ENCODE measurements at places on chromosomes 2 and 18. TPM values are rescaled to one million over a fixed set of nuclear protein-coding genes. Genes with fewer than 3 reads are reported as not detected.

GRCh38 chr18:76265497-76266235 lies 229.4 kb downstream of the ZNF516 start:
- H3K4me3 ChIP-seq, result peak overlapping the region; percentile 30
- H3K27ac ChIP-seq, result peak overlapping the region; percentile 80
- DNase-seq, result peak; percentile 75
- H3K27me3 ChIP-seq, result no peaks in the 10 kb centered on the region
- H3K36me3 ChIP-seq, result no peaks in the 10 kb centered on the region

DNA sequence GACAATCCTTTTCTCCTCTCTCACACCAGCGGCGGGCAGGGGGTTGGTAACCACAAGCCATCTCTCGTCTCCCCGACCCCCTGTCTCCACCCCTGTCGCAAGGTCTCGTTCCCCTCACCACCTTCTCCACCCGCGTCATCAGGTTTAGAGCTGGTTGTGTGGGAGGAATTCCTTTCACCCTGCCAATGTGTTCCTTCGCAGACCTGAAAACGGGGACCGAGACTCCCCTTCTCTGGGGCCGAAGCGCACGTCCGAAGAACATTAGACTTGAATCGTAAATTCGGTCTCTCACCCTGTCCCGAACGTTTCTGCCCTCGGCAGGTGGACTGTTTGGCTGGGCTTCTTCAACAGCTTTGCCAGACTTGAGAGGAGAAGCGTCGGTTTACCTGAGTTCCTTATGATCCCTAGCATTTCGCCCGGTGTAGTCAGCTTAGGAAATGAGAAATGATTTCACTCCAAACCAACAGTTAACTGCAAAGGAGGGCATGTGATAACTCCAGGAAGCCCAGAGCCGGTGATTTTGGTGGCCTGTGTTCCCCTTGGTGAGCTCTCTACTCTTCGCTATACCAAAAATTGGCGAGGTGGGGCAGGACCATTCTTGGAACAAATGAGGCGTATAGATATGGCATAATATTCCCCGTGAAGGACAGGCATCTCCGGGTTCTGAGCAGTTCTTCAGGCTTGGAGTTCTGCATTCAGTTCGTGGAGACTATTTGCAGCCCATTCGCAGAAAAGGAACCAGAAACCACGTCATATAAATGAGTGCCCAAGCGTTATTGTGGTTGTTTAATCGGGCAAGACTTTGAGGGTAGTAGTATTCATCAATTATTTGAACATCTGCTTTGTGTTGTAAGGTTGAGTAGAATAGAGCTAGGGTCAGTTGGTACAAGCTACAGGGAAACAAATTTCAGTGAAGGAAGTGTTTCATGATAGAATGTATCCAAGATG lies 694 bp downstream of the CFAP36 start:
- H3K27ac ChIP-seq, result peak overlapping the region; percentile 71
- peak; percentile 65 for DNase-seq
- peak overlapping the region; percentile 94 for H3K4me3 ChIP-seq
- no peaks in the 10 kb centered on the region for H3K27me3 ChIP-seq
- no peaks in the 10 kb centered on the region for H3K4me1 ChIP-seq
- no peaks in the 10 kb centered on the region for H3K36me3 ChIP-seq

- H3K27ac ChIP-seq, result no peak overlapping the region
- no peak for DNase-seq
- no peaks in the 10 kb centered on the region for H3K36me3 ChIP-seq
- no peaks in the 10 kb centered on the region for H3K27me3 ChIP-seq
- no peak overlapping the region for H3K4me3 ChIP-seq
- no peaks in the 10 kb centered on the region for H3K4me1 ChIP-seq
Observed at GRCh38 chr2:145043399-145043834, 523.5 kb upstream of the ZEB2 start.

DNA sequence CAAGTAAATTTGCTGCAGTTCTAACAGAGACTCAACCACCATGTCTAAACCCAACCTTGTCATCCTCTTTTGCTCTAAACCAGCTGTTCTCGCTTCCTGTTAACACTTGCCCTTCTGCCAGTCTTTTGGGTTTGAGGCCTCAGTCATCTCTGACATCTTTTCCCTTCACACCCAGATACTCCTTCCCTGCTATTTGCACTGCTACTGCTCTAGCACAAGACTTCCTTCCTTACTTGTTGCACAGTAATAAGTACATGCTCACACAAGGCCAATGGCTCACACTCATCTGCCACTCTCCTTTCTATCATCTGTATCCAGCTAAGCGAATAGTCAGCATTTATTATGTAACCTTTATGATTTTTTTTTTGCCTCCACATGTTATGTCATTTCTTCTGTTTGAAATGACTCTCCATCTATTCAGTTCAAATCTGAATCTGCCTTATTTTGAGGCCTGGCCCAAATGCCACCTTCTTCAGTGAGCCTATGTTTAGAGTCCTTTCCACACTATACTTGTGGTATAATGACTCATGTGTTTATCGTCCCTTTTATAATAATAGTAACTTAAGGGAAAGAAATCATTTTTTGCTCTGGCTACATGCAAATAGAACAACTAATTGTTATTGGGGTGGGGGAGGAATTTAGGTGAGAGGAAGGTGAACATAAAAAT lies 22.5 kb upstream of the CDKL4 start:
- no peak for DNase-seq
- no peaks in the 10 kb centered on the region for H3K27me3 ChIP-seq
- H3K4me3 ChIP-seq, result no peak overlapping the region
- H3K27ac ChIP-seq, result no peak overlapping the region
- H3K4me1 ChIP-seq, result no peaks in the 10 kb centered on the region

DNA sequence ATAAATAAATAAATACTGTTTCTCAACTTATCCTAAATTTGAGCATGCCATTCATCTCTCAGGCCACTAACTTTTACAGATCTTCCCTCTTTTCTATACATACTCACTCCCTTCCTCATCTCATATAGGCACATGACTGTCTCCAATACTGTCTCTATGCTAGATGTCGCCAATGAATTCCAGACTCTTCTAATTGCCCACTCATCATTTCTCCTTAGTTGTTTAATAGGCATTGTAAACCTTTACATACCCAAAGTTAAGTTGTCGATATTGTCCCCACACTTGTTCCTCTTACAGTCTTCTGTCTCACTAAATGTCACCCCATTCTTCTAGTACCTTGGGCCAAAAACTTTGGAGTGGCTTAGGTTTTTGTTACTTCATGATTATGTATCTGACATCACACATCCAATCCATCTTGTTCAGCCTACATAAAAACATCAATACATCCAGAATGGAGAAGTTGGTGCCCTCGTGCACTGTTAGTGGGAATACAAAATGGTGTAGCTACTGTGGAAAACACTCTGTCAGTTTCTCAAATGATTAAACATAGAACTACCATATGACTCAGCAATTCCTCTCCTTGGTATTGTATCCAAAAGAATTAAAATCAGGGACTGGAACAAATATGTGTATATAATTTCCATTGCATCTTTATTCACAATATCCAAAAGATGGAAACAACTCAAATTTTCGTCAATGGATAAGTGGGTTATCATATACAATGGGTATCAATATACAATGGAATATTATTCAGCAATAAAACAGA lies 935.1 kb downstream of the SLC4A3 start:
- H3K4me1 ChIP-seq, result no peaks in the 10 kb centered on the region
- no peaks in the 10 kb centered on the region for H3K27me3 ChIP-seq
- H3K27ac ChIP-seq, result no peak overlapping the region
- H3K36me3 ChIP-seq, result no peaks in the 10 kb centered on the region
- DNase-seq, result no peak
- H3K4me3 ChIP-seq, result no peak overlapping the region

GRCh38 chr2:224377751-224378700 lies 23.9 kb downstream of the FAM124B start:
- no peak overlapping the region for H3K27ac ChIP-seq
- H3K27me3 ChIP-seq, result no peaks in the 10 kb centered on the region
- no peak for DNase-seq
- no peaks in the 10 kb centered on the region for H3K4me1 ChIP-seq

- no peak for DNase-seq
- H3K4me3 ChIP-seq, result no peak overlapping the region
- no peaks in the 10 kb centered on the region for H3K27me3 ChIP-seq
- no peaks in the 10 kb centered on the region for H3K36me3 ChIP-seq
Observed at GRCh38 chr2:172693037-172693436, 42.6 kb upstream of the RAPGEF4 start.

- H3K36me3 ChIP-seq, result no peaks in the 10 kb centered on the region
- DNase-seq, result no peak
- H3K4me3 ChIP-seq, result no peak overlapping the region
- H3K27me3 ChIP-seq, result no peaks in the 10 kb centered on the region
- H3K27ac ChIP-seq, result no peak overlapping the region
Observed at GRCh38 chr2:80748592-80748991, 444.0 kb upstream of the LRRTM1 start.

SCYGR8 gene
- not detected for total RNA-seq

GRCh38 chr2:1072250-1072649 lies 121.6 kb downstream of the SNTG2 start:
- DNase-seq, result no peak
- no peaks in the 10 kb centered on the region for H3K36me3 ChIP-seq

DNA sequence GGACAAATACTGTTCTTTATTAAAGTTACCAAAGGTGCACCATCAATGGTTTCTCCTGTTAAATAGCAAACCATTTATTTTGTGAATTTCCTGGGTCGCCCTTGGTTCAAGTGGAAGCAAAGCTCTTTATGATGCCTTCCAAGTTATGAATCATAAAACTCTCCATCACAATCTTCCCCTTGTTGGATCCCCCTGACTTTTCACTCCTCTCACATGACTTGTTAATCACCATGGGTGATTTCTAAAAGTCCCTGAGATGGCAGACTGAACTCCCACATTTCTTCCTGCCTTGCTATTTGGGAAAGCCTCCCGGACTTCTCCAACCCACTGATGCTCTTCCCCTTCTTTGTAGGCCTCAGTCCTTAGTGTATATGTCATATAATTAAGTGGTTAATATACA lies 176.0 kb downstream of the THADA start:
- H3K27me3 ChIP-seq, result no peaks in the 10 kb centered on the region
- no peaks in the 10 kb centered on the region for H3K36me3 ChIP-seq
- peaks cover 11% of the 10 kb centered on the region for H3K4me1 ChIP-seq
- H3K27ac ChIP-seq, result peak overlapping the region; percentile 32
- DNase-seq, result no peak

- H3K27ac ChIP-seq, result no peak overlapping the region
- H3K27me3 ChIP-seq, result no peaks in the 10 kb centered on the region
- DNase-seq, result no peak
- no peak overlapping the region for H3K4me3 ChIP-seq
Observed at GRCh38 chr2:160141912-160142311, 58.2 kb downstream of the ITGB6 start.

Measured in kidney (tissue), 22 donors.